SK-N-SH (cell line): ENCODE measurements at places on chromosomes 11 and 22. TPM values are rescaled to one million over a fixed set of nuclear protein-coding genes. Genes with fewer than 3 reads are reported as not detected.

SCGB1D2 gene
- not detected in 2 replicates for polyA plus RNA-seq

PYGM gene
- polyA plus RNA-seq = 0.08 TPM in 2 replicates

MS4A12 gene
- not detected in 2 replicates for polyA plus RNA-seq

CD248 gene
- polyA plus RNA-seq = 2.6 and 7.7 TPM in 2 replicates

SCGB1A1 gene
- polyA plus RNA-seq = not detected in 2 replicates

ARL2 gene
- 252 and 278 TPM in 2 replicates for polyA plus RNA-seq

CNGA4 gene
- 0.08 and 0.13 TPM in 2 replicates for polyA plus RNA-seq

RCOR2 gene
- polyA plus RNA-seq = 1.1 and 1.4 TPM in 2 replicates

UPK2 gene
- 0.15 and 0.21 TPM in 2 replicates for polyA plus RNA-seq

MS4A3 gene
- polyA plus RNA-seq = not detected in 2 replicates

NEFH gene
- polyA plus RNA-seq = 3.5 TPM in 2 replicates

GSTT4 gene
- polyA plus RNA-seq = not detected in 2 replicates

SLC22A9 gene
- not detected in 2 replicates for polyA plus RNA-seq

OR8G5 gene
- not detected in 2 replicates for polyA plus RNA-seq

- DNase-seq = no peak
These were observed 21.1 kb downstream of the MPPED1 start for GRCh38 chr22:43432883-43433415.

DNA sequence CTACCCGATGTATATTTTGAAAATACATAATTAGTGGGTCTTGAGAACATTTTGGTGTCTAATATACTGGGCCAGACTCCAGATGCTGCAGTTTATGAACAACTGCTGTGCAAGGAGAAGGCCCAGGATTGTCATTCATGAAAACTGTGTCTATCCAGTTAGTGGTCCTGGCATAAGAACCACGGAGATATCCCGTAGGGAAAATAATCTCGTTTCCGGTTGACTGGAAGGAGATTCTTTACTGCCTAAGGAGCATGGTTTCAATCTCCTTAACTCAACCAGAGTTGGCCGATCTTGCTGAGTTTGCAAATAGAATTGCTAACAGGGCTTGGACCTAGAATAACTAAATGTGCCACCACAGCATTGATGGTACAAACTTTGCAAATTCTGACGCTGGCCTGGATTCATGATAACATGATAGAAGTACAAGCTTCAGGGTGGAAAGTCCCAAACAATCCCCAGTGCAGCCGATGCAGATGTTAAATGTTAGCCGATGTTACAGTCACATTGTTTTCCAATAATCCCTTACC, 4.6 kb upstream of the RTCB start:
- no peak for DNase-seq

DNA sequence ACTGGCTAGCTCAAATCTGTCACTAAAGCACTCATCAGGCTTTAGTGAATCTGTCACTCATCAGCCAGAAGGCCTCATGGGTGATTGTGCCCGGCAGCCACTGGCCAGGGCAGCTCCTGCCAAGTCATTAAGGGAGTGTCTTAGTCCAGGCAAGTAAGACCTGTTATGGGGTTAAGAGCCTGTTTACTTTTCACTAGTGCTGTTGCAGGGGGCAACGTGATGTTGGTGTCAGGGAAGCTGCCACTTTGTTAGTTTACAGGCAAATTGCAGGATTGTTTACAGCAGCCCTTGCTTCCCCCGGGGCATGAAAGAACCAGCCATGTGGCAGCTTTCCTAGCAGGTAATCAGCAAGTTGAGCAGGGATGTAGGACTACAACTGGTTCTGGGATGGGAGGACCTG, 155.6 kb upstream of the NCAM1 start:
- no peak for DNase-seq

DNA sequence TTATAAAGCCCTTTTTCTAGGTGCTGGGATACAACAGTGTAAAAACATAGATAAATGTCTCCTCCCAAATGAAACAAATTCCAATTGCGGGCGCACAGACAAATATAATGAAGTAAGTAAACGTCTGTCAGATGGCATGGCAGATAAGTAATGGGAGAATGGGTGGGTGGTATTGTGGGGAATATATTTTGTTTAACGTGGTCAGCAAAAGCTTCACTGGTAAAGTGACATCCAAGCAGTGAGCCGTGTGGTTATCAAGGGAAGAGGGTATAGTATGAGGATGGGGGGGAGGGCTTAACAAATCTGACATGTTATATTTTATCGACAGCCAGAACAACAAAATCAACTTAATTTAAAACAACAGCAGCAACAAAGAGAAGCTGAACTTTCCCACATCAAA, 1.2 kb downstream of the SVIP start:
- peak; percentile 15 for DNase-seq

- no peak for DNase-seq
These were observed 109.1 kb downstream of the TRPC6 start for GRCh38 chr11:101474666-101475065.

GRCh38 chr11:127492029-127492428, 491.5 kb upstream of the KIRREL3 start:
- DNase-seq = no peak

DNA sequence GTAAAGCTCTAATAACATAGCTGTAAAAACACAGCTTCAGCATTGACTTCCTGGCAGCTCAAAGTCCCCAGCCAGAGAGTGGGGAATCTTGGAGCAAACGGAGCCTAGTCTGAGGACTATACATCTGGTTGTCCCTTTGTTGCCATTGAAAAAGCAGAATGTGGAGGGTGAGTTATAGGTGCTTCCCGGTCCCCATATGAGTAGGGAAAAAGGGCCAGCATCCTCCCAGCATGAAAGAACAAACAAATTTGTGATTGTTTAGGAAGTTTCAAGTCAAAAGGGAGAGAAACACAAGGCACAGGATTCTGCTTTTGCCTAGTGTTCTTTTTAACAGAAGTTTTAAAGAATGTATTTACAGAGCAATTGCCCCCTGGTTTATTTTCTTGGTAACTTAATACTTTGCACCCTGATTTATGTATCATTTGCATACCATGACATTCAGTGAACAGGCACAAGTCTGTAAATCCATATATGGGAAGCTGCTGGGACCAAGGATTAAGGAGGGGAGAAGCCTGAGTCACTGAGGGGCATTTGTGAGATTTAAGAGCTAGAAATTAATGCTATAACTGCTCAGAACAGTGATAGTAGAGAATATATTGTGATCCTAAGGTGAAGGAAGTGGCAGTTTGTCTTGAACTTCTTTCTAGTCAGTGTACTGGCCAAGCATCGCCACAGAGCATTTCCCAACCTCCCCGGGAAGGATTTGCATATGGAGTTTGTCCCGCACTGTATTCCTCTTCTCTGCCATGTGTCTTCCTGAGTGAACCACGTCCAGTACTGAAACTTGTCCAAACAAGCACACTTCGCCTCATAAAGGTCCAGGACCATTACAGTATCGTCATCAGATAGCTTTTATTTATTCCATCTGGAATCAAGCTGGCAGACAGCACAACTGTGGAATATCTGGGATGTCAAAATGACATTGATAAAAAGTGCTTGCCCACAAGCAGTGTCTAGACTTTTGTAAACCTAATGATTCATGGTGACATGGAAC, 103.0 kb downstream of the DBX1 start:
- DNase-seq = peak; percentile 60

- no peak for DNase-seq
These were observed 13.6 kb upstream of the MTNR1B start for GRCh38 chr11:92955860-92956259.

- DNase-seq = peak; percentile 63
These were observed 49.3 kb upstream of the MPPED2 start for GRCh38 chr11:30635401-30635989.

- no peak for DNase-seq
These were observed 15.9 kb downstream of the MAP6 start for GRCh38 chr11:75652936-75653335.

- no peak for DNase-seq
These were observed 40.5 kb downstream of the PRCP start for GRCh38 chr11:82859750-82860149.

DNA sequence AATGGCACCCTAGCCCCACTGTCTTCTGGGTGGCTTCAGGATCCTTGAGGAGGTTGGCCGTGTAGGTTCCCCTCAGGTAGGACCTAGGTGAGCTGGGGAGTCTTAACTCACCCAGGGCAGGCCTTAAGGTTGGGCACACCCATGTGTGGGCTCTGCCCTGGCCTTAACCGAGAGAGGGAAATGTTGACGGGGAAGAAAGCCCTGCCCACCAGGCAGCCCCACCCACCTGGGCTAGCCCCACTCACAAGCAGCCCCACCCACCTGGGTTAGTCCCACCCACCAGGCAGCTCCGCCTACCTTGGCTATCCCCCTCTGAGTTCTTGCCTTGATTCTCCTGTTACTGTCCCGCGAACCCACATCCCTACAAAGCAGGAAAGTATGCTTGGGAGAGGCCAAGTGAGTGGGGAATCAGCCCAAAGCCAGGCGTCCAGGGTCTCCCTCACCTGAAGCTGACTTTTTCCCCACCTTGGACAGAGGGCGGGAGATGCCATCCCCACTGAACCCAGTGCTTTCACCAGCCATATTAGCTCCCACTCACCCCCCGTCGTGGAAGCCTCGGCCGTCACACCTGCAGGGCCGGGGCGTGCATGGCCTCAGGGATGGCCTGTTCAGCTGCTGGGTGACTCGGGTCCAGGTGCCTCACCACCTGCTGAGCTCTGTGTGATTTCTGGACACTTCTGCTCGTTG, at the start of gene MYEOV:
TSS of gene MYEOV (plus strand) at position 337 of the 687 bp plus-strand sequence. CDS start 1,200 bp downstream, outside the sequence.
- DNase-seq = peak; percentile 78

DNA sequence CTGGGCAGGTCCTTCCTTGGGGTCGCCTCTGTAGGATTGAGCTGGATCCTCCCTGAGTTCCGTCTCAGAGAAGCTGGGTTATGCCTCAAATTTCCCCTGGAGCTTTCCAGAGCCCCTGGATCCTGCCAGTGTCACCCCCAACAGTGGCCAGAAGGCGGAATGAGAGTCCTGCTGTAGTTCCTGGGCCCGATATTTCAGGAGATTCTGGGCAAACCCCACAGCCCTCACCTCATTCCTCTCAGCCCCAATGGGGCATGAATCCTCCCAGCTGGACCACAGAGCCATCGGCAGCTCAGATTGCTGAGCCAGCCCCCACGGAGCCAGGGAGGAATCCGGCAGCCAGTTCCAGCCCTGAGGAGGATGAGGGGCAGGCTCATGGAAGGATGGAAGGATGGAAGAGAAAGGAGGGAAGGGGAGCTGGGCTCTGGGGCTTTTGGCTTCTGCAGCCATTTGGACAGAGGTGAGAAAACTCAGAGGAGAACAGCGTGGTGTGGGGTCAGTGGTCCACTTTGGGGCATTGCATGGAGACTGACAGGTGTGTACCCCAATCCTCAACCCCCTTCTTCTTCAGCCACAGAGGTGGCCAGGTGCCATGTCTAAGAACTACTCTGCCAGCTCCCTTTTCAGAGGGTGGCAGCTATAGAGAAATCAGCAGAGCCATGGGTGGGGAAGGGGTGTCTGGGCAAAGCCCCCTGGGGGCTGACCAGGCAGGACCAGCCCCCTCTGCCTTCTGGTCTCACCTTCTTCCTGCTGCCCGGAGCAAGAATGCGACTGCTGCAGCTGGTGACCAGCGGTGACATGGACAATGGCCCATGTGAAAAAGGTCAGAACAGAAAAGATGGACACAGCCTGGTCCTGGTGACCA, 867.6 kb downstream of the TBC1D22A start:
- no peak for DNase-seq

DNA sequence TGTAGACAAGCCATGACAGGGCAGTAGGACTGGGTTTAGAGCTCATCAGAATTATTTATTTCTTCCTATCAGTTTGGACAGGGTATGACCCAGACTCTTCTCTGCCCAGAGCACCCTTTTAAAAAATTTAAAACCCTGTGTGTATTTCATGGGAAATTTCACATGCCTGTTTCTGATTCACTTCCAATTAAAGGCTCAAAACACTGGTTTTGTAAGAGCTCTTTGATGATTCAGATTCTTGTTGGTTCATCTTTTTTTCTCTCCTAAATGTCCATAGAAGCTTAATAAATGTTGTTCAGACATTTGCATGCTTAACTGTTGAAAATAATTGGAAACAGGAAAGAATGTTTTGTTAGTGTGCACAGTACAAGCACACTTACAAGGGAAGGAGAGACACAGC, 13.8 kb downstream of the FLI1 start:
- DNase-seq = no peak

- no peak for DNase-seq
These were observed 37.6 kb downstream of the PITPNB start for GRCh38 chr22:27881421-27881820.

DNA sequence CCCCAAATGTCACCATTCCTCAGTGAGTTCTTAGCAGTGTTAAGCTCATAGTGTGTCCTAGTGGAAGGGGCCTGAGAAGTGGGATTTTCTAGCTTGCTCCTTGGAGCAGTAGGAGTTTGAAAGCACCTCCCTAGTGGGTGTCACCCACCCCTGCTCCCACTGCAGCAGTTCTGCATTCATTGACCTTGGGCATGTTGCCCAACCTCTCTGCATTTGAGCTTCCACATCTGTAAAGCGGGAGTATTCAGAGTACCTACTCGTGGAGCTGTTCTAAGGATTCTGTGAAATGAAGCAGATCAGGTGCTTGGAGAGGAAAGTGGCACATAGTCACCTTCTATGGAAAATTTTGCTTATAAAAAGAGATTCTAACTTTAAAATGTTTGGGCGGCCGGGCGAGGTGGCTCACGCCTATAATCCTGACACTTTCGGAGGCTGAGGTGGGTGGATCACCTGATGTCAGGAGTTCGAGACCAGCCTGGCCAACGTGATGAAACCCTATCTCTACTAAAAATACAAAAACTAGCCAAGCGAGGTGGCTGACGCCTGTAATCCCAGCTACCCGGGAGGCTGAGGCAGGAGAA, 16.9 kb downstream of the LMO2 start:
- no peak for DNase-seq

- DNase-seq = no peak
These were observed 428.1 kb downstream of the OPCML start for GRCh38 chr11:133104009-133104744.

- no peak for DNase-seq
These were observed 14.4 kb downstream of the DCDC1 start for GRCh38 chr11:31355131-31355530.

DNA sequence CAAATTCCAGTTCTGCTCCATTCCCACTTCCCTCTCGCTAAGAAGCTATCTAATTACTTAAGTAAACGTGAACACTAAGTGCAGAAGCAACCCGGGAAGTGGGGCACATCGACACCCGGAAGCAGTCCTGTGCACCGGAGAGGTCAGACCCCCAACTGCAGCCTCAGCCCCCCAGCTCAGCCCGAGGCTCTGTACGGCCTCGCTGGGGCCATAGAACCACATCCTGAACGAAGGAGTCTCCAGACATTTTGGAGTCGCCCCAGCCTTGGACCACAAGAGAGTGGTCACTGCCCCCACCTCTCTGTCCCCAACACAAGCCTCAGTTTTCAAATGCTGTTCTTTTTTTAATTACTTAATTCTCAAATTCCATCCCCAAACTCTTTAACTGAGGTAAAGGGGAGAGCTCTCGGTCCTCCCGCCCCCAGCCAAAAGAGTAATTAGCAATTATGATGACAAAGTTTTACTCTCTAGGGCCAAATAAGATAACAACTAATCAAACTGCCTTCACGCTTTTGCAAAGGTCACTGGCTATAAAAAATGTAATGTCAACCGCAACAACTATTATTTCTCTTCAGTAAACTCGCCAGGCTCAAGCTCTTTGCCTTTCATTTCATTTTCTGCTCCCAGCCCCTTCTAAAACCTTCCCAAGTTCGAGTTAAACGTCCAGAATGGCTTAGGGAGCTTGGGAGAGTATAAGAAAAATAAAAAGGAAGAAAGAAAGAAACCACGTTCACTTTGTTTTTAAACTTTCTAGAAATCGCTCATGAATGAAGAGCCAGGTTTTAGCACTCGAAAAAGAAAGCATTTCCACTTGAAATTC, 2.2 kb downstream of the PAX6 start:
- no peak for DNase-seq
